ENCODE measurements at places on chromosomes 12 and 14. TPM values are rescaled to one million over a fixed set of nuclear protein-coding genes. Genes with fewer than 3 reads are reported as not detected.

The SNW1 gene
- total RNA-seq = 58.3 TPM

DNA sequence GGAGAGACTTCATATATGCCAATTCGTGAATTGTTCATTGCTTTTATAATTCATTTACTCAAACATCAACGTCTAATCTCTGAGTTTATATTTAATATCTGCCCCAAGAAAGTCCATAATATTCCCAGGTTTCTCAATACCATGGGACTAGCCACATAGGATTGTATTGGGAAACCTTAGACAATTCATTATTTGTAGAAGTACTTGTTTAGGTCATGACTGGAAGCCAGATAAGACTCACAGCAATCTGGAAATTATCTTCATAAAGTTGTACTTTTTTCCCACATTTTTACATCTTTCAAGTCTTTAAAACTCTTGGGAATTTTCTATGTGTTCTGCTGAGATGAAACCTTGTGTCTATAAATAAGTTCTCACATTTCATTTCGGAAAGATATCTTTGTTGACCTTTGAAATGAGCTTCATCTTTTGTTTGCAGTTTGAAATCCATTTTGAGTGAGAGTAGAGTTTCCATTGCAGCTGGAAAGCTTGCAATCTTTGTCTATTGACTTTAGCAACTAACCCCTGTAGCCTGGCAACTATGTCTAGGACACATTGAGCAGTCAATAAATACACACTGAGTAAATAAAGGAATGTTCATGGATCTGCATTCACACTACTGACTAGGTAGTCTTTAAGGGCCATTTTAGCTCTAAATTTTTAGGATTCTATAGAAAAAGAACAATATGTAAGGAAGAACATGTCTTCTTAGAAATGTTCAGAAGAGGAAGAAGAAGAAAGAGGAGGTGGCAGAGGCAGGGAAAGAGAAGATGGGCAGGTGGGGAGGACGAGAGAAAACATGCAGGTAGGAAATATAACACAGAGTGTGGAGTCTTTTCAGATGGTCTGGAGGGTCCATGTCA lies 154.4 kb downstream of the LRIG3 start:
- no peak for DNase-seq

DNA sequence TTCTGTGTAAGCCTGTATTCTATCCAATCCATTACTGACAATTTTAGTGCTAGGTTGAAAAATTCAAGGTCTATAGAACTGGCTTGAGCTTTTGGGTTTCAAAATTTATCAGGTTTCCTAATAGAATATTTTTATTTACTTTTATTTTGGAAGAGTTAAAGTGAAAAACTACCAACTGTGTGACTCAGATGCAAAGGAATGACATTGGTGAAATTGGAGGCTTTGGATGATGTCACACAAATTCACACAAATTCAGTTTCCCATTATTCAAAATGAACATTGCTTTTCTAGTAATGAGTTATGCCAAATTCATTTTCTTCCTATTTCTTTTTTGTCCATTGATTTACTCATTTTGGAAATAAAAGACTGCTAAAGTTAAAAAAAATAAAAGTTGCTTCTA lies 186.9 kb downstream of the ALX1 start:
- DNase-seq = no peak

DNA sequence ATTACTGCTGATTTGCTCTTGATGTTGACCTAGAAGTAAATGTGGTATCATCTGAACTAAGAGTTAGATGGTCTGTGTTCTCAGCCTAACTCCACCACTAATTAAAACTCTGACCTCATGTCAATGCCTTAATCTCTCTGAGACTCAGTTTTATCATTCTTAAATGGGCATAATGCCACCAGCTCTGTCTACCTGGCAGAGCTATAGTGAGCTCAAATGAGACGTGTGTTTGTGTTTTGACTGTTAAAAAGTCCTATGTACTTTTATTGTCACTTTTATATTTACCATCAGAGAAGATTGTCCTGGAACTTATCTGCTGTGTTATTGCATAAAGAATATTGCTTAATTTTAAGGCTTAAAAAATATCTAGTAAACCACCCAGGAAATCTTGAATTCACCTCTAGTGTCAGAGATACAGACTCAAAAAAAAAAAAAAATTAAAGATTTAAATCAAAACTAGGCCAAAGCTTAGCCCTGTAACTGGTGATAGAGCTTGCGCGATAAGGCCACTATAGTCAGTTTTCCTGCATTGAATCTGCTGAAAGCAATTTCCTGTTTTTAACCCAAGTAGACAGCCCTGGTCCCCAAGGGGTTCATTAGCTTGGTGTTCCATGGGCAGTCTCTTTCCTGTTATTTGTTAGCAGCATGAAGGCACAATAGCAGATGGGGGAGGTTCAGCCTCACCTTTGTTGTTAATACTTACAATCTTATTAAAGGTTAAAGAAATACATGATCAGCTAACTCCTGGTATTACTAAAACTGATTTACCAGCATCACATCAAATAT lies 261.8 kb downstream of the ATP23 start:
- DNase-seq = peak; percentile 63

GRCh38 chr14:44494137-44494536 lies 12.9 kb downstream of the FSCB start:
- DNase-seq = no peak

- DNase-seq = no peak
Observed at GRCh38 chr12:25319233-25319984, 68.7 kb upstream of the KRAS start.

DNA sequence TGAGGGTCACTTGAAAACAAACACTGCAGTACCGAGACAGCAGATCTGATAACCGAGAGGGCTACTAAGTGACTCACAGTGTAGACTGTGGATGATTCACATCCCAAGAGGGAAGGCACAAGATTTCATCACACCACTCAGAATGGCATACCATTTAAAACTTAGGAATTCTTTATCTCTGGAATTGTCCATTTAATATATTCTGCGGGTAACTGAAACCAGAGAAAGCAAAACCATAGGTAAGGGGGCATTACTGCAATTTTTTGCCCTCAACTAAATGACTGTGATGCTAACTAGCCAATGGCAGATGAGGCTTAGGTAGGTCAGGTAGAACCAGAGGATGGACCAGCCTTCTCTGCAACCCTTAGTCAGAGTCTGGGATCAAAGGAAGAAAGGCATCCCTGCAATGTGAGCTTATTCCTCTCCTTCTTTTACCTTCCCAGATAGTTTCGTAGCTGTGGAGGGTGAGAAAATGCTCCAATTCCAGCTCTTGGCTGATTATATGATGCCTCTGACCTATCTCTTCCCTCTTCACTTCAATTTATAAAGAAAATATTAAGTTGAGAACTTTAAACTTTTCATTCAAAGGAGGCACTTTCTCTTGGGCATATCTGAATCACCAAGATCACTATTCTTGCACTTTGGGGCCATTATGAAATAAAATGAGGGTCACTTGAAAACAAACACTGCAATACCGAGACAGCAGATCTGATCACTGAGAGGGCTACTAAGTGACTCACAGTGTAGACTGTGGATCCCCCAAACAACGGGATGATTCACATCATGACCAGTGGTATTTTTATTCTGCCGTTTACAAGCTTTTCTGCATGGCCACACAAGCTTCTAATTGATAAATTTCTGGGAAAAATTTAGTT lies 6.8 kb downstream of the ART4 start:
- no peak for DNase-seq

All from glomerular endothelial cell (primary cell).